GF-D8 (cell line): ENCODE measurements at places on chromosomes 2 and 18.

DNA sequence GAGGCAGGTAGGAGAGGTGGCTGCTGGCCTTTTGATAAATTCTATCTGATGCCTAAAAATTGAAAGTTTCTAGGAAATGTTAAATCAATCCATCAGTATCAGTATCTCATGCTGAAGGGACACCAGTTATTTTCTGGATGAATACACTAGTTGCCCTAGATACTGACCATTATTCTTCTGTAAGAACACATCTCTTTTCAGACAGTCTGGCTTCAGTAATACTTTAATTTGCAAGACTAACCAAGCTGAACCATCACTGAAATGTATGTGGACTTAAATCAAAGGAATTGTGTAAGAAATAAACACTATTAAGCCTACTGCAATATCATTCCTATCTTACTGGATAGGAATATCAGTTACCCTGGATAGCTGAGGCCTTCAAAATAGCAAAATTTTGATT, 1546.3 kb downstream of the LRP1B start:
- DNase-seq = no peak

DNA sequence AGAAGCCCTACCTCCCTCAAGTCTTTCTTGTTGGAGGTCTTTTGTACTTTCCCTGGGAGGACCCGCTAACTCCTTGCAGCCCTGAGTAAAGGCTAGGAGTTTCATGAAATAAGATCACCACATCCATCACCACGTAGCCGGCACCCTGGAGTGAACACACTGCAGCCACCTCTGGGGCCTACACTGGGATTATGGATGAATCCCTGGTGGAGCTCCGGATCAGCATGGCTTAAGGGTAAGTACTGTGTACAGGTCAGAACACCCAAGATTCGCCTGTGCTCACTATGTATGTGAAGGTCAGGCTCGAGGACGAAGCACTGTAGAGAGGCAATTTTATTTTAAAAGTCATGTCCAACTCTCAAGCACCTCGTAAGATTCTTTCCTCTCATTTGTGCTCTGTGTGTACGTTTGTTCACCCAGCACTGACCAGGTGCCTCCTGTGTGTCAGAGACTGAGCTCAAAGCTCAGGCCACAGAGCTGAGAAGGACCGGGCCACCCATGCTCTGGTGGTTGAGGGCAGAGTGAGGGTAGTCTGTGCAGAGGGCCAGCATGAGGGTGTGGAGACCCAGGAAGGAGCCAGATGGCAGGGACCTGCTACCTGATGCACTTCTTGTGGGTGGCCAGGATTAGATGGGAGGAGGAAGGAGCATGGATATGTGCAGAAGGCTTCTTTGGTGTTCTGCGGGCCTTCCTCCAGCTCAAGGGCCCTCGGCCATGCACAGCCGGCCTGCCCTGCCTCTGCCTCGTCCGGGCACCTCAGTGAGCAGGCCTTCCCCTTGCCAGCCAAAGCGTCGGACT, 66.7 kb upstream of the TFCP2L1 start:
- DNase-seq = no peak

- no peak for DNase-seq
These were observed 114.2 kb downstream of the FHOD3 start for GRCh38 chr18:36411745-36412168.

DNA sequence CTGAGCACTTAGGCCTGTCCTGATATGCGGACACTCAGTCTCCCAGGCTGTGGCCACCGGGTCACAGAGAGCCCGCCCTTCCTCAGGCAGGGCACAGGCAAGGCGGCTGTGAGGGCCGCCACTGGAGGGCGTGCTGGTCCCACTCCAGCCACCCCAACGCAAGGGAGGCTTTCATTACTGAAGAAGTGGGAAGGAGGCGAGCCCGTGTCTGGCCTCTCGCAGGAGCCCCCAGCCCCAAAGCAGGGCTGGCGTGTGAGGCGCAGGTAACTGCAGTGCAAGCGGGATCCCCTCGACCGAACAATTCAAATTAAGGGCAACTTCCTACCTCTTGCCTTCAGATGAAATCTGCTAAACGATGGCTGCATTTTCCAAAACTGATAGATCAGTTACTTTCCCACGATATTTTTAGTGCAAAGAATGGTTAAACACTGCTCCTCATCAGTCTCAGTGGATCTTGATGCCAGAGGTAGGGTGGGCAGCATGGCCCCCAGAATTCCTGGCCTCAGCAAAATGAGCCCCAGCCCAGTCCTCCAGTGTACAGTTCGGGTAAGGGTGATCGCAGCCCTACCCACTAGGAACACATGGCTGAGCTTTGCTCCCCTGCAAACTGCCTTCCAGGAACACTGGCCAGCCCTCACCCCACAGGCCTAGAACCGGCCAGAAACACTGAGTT, 97.2 kb downstream of the SEPTIN10 start:
- DNase-seq = no peak

- DNase-seq = no peak
These were observed 103.8 kb downstream of the LAMA3 start for GRCh38 chr18:23793051-23793450.

DNA sequence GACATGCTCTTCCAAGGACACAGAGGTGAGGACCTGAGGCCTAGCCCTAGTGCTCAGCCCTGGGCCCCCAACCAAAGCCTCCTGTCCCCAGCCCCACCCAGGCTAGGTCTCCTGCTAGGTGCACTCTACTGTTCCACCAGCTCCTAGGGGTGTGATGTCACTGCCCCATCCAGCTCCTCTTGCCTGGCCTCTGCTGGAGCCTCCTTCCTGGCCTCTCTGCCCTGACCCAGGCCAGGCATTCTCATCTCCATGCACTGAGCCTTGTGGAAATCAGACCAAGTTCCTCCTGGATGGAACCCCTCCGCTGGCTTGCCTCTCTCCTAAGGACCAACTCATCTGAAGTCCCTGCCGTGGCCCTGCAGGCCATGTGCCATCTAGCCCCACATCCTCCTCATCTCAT, 156.8 kb downstream of the INHBB start:
- DNase-seq = no peak

DNA sequence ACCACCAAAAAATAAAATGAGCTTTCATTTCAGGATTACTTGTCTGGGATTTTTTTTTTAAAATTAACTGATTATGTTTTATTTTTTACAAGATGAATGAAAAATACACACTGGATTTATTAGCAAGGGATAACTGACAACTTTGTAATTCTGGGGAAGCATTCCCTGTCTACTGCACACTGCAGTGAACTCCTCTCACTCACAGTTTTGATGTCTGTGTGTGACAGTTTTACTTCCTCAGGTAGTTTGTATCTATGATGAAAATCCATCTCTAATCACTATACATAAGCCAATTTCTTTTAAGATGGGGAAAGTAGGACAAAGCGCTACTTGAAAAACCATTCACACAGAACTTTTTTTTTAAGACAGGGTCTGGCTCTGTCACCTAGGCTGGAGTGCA, 94.5 kb downstream of the COBLL1 start:
- DNase-seq = no peak

DNA sequence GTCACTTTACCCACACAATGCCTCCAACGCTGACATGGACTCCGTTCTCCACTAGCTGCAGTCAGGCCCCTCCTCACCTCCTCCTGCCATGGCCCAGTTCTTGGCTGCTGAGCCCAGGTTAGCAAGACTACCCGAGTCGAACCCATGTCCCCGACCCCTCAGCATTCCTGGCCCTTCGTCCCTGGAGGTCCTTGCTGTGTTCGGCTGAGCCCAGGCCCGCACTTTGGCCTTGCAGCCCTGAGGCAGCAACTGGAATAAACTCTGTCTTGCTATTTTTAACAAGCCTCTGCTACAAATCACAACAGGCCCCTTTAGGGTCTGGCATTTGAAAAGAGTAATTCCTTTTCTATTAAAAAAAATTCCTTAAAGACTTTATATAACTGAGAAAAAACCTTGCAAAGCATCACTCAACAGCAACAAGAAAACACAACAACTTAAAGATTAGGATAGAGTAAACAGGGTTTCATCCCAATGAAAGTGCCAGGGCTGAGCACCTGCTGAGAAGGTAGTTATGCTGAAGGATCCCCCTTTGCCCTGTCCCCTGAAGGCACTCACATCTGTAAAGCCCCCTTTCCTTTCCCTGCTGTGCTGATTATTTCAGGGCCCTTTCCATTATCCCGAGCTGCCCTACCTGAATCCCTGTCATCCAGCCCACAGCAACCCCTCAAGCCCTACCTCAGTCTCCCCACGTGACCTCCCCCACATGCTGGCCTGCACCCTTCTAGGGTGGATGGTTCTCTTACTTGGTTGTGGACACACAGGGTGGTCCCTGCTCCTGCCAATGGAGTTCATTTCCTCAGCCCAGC, 120.0 kb upstream of the SNTG2 start:
- no peak for DNase-seq

DNA sequence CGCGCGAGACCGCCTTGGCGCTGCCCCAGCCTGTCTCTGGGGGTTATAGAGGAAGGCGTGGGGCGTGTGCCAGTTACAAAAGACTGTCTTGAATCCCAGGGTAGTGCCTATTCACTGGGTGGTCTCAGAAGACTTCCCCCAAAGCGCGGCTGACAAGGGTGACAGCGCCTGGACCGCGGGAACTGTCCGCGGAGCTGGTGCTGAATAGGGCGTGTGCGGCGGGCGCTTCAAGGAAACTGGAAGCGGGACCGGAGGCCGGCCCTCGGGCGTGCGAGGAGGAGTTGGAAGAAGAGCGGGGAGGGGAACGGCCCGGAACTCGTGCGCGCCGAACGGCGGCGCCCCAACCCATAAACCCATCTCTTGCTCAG, 2.3 kb downstream of the EGR4 start:
- no peak for DNase-seq

DNA sequence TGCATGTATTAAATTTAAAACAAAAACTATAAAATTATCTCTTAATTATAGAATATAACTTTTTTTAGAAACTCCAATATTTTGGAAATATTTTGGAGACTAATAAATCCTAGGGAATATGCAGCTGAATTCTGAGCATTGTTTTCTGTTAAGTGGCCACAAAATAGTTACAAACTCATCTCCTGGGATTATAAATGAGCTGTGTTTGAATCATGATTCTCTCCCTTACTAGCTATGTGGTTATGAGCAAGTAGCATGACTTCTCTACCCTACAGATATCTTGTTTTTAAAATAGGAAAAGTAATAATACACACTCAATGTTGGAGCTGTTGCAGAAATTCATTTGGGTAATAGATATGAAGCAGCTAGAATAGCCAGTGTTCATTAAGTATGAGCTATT, 137.9 kb upstream of the ITGA4 start:
- no peak for DNase-seq

GRCh38 chr2:163119966-163120365, 281.4 kb upstream of the KCNH7 start:
- no peak for DNase-seq

GRCh38 chr2:186717320-186718007, 23.6 kb downstream of the FAM171B start:
- DNase-seq = no peak

DNA sequence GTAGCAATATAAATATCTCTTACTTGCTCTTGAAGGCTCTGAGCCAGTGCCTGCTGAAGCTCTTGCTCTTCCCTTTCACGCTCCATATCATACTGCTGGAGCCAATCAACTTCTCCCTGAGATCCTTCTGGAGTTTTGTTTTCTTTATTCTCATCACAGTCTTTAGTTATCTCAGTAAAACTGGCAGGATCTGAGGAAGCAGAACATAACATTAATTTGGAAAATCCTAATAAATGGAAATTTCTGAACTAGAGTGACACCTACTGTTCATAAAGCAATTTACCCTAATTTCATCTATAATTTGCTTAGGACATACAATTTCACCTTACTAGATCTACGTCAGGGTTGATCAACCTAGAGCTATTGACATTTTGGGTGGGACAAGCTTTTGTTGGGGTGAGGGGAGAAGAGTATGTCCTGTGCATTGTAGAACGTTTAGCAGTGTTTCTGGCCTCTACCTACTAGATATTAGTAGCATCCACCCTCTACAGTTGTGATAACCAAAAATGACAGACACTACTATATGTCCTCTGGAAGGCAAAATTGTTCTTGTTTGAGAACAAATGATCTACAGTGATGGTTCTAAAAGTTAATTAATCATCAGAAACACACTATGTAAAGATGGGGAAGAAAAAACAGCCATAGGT, 47.2 kb downstream of the VIL1 start:
- no peak for DNase-seq

- no peak for DNase-seq
These were observed 51.5 kb upstream of the PHLPP1 start for GRCh38 chr18:62663731-62664336.

GRCh38 chr18:57910817-57911216, 107.7 kb upstream of the ATP8B1 start:
- DNase-seq = no peak

- DNase-seq = no peak
These were observed 211.4 kb upstream of the ZNF521 start for GRCh38 chr18:25563346-25563745.

- no peak for DNase-seq
These were observed 11.6 kb upstream of the SDC1 start for GRCh38 chr2:20236496-20236895.

GRCh38 chr2:62692225-62692624, 13.3 kb upstream of the EHBP1 start:
- no peak for DNase-seq

- DNase-seq = no peak
These were observed 131.2 kb upstream of the SOX11 start for GRCh38 chr2:5561006-5561405.

- peak; percentile 77 for DNase-seq
These were observed at the start of gene RAB27B for GRCh38 chr18:54828281-54828881. RAB27B (plus strand) TSS chr18:54828477; CDS start chr18:54877586, 49,109 bp downstream.

DNA sequence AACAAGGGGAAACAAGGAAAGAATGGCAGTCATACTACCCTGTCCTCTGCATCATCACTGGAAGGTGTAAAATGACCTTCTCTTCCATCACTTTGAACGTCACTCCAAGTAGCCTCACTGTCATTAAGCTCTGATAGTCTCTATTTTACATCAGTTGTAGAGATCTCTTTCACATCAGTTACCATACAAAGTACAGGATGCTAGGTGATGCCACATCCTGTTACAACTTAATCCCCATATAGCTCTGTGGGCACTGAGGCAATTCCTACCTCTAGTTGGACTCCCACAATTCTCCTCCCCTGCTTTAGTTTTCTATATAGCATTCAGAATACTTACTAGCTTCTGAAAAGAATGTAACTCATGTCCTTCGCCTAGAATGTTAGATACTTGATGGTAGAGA, 55.1 kb upstream of the TTC27 start:
- DNase-seq = no peak

DNA sequence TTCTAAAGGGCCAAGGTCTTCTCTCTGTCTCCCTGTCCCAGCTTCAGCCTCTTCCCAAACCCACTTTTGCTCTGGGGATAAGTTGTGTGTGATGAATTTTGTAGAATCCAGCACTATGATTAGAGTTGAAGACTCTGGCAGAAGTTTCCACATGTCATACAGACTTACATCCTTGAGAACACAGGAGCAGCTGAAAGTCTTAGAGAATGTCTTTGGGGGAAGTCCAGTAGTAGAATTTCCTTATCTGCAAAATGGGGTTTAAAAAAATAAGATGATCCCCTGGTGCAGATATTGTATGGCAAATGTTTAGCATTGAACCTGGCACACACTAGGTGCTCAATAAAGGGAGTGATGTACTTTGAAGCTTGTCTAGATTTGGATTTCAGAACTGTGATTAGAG, 65.2 kb downstream of the TMEM247 start:
- peak; percentile 10 for DNase-seq

DNA sequence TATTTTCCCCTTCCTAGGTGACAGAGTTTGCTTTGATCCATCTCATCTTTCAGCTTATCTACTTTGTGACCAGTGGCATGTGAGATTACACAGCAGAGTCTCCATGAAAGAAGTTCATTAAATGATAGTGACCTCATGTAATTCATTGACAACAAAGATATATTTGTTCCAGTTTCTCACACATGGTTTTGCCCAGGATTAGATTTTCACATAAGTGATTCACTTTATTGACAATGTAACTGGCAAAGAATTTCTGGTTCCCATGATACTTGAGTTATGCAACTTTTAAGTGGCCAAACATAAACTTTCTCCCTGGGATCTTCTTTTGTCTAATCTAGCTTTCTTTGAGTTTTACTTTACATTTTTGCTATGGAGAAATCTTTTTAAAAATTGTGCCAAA, 50.0 kb downstream of the MC4R start:
- no peak for DNase-seq
